ENCODE measurements at places on chromosomes 7 and 10.

DNA sequence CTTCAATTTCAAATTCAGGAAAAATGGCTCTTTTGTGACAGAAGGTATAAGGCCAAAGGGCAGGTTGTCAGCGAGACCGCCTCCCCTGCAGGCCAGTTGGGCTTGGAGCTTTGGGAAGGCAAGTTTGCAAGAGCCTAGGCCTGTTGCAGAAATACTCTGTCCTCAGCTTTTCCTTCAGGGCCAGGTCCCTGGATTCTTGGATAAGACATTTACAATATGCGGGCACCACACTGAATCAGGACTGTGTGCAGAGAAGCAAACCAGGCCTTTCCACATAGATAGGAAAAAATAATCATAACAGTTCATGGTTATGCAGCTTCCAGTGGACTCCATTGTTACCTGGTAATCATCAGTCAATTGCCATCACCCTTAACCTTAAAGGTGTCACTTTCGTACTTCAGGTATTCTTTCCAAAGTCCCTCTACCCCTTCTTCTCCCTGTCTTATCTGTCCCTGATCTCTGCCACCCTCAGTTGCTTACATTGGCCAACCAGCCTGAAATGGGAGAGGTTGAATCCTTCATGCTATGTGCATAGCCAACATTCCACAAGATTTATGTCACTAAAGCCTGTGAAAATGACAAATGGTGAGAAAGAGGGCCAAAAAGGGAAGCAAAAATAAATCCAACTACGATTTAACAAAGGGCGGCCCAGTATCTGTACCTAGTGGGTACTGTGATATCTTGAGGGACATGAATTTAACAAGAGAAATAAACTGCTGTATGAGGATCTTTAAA is 304.5 kb upstream of the NFE2L3 start:
- no peak for DNase-seq

GRCh38 chr7:129843365-129843898 is 109.3 kb downstream of the UBE2H start:
- no peak for DNase-seq

DNA sequence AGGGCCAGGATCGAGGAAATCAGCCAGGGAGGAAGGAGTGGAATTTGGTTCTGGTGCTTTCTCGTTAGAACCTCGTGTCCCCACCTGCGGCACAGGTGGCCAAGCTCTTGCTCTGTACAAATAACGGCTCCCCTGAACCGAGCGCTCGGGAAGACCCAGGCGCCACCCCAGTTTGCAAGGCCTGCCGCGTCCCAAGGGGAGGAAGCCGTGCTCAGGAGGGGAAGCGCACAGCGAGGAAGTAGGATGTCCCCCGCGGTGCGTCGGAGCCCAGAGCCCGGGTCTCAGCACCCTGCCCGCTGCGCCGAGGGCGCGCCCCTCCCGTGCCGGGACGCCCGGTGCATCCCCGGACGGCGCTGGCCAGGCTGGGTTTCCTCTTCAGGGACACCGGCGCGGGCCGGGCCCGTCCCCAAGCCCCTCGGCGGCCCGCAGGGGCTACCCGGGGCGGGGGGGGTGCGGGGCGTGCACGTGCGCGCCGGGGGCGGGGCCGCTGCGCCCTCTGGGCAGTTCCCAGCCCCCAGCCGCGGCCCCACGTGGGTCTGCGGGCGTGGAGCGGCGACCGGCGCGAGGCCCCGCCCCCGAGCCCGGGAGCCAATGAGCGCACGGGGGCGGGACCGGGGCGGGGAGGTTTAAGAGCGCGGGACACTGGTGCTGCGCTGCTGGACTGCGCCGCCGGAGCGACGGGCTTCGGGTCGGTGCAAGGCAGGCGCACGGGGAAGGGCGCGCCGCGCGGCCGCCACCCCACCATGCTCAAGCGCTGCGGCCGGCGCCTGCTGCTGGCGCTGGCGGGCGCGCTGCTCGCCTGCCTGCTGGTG is at the start of gene LFNG:
LFNG (plus strand) TSS at position 656 of the 812 bp plus-strand sequence; CDS start at position 744, 88 bp downstream.
- DNase-seq = peak; percentile 82

GRCh38 chr10:86368046-86368445 is 1.5 kb upstream of the GRID1 start:
- DNase-seq = no peak

DNA sequence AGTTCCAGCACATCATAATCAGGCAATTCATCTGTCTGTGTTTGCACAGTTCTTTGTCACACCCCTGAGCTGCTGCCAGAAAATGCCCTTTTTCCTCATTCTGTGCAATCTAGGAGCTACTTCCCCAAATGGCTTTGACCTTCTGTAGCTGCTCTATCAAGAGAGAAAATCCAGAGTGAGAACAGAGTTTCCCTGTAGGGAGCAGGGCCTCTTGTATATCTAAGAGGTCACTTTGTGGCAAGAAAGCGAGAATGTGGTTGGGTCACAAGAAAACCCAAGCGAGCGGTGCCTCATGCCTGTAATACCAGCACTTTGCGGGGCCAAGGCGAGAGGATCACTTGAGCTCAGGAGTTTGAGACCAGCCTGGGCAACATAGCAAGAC is 24.3 kb downstream of the SLC29A3 start:
- no peak for DNase-seq

GRCh38 chr10:116385994-116386809 is 41.4 kb upstream of the PNLIPRP3 start:
- DNase-seq = no peak

- no peak for DNase-seq
Observed at GRCh38 chr10:99450624-99451498, 20.4 kb upstream of the GOT1 start.

- no peak for DNase-seq
Observed at GRCh38 chr7:41858201-41858600, 155.3 kb upstream of the INHBA start.

DNA sequence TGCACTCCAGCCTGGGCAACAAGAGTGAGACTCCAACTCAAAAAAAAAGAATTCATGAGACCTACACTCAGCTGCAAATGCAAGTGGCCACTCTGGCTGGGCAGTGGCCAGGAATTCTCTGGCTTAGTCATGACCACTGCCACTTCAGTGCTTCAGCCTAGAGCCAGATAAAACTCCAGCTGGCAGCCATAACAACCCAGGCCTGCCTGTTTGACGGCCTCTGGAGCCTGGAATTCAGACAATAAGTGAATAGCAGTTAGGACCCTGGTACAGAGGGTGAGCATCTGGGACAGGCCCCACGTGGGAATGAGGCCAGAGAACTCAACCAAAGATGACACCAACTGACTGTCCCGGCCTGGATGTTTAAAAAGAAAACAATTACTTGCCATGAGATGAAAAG is 18.9 kb downstream of the RCC1L start:
- no peak for DNase-seq

DNA sequence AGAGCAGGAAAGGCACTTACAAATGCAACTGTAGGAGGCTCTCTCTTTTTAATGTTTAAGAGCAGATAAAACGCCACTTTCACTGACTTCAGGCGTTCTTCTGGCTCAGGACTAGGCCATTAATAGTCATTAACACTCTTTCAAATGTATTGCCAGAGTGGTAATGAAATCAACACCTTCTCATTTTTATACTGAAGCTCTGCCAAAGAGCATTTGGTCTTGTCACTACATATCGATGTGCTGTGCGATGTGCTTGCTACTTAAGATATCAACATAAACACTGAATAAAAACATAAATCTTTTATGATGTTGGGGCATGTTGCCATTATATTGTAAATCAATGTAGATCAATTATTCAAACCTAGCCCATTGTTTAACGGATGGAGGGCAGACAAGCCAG is 634.7 kb downstream of the ARL4A start:
- DNase-seq = no peak

GRCh38 chr7:50608196-50608906 is 43.1 kb upstream of the DDC start:
- no peak for DNase-seq

DNA sequence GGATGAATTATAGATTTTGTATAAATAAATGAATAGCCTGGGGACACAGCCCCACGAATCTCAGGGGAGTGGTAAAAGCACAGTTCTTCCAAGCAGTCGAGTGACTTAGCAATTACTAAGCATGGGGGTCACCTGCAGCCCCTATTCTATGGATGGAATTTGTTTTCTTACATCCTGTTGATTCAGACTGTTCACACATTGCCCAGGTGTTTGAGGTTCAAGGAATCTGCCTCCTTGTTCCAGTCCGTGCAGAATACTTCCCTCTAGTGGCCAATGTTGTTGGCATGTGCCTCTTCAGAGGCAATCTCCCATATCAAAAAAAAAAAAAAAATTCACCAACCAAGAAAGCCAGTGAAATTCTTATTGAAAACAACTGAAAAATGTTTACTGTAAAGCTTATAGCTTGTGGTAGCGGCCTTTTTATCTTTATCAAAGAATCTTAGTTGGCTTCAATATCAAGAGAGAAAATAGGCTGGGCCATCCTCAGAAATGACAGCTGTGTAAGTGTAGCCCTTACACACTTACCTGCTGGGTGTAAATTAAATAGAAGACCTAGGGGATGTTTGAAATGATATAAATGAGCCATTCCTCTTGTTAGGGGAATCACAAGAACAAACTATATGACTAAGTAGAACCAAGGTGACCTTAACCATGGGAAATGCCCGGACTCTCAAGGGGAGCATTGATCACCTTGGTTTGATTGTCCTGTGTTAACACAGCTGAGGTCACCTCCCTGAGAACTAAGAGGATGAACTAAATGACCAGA is 7.8 kb downstream of the LIPM start:
- peak; percentile 8 for DNase-seq

GRCh38 chr10:101151395-101151794 is 20.3 kb downstream of the TLX1 start:
- no peak for DNase-seq

DNA sequence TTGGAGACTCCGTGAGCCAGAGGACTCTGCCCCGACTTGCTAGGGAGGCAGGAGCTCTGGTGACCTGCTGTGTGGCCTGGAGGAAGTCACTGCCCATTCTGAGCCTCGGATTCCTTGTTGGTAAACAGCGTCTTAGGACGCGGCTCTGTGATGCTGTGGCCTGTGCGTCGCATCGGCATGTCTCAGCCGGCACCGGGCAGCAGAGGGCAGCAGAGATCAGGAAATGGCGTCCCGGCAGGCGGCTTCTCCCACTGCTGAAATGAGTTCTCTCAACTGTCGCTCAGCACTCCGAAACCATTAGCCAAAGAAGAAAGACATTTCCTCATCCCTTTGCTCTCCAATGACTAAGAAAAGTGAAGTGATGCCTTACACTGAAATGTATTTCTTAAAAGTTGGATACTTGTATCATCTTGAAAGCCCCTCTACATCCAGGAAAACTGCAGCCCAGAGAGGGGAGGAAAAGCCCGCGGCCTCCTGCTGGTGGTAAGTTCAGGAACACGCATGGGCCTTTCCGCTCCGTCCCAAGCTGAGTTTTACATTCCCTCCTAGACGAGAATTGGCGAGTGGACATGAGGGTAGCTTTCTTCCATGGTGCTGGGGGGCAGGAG is 91.7 kb downstream of the WDR11 start:
- DNase-seq = peak; percentile 68
